Ovary (tissue), 10 donors: ENCODE measurements at places on chromosomes 1 and 21. TPM values are rescaled to one million over a fixed set of nuclear protein-coding genes. Genes with fewer than 3 reads are reported as not detected.

GRCh38 chr1:184866586-184866985 lies 107.7 kb downstream of the NIBAN1 start:
- DNase-seq = no peak

DNA sequence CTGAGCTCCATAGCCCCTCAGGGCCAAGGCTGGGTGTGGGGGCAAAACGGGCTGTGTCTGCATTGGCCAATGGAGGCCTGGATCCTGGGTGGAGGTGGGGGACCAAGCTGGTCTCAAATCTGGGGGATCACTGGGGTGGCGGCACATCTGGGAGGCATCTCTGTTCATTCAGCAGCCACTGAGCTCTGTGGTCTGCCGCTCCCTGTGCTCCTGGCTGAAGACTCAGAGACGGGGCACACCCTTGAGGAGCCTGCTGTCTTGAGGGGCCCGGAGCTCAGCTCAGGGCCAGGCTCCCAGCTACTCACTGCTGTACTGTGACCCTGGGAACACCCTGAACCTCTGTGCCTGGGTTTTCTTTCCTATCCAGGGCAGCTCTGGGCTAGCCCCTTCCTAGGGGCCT lies 90.3 kb upstream of the WNT4 start:
- DNase-seq = no peak

GRCh38 chr1:66360285-66360724 lies 173.6 kb upstream of the SGIP1 start:
- DNase-seq = no peak

DNA sequence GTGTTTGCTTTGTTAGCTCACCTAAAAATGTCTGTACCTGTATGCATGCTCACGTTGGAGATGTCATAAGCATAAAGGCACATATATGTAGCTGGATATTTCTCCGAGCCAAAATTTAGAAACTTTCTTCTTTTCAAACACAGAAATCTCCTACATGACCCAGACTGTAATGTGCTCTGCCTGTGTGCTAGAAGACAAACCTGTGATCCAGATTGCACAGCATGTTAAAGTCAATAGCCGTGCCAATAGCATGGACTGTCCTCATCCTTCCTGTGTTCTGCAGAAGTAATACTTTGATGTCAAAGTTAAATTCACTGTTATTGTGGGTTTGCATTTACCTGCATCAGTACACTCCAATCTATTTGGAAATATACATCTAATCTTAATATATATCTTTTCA lies 346.2 kb upstream of the ZRANB2 start:
- no peak for DNase-seq

FOXD2 gene
- not detected for total RNA-seq
